ENCODE measurements at places on chromosomes 4 and X.

- no peak for DNase-seq
Measured at GRCh38 chr4:149987330-149988086, 90.7 kb upstream of the DCLK2 start.

DNA sequence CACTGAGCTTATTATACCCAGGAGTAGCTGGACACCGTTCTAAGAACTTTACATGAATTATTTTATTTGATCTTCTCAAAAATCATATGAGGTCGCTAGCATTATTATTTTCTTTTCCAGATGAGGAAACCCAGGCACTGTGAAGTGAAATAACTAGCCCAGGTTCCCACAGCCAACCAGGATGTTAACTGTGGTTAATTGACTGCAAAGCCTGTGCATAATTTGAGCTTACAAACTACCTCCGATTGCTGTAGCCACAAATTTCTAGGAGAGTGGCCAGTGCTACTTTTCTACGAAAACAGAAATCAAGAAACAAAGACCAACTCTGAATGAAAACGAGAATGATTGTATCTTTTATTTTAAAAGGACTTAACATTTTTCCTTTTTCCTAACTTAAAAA lies 27.2 kb downstream of the SPRY1 start:
- DNase-seq, result no peak

DNA sequence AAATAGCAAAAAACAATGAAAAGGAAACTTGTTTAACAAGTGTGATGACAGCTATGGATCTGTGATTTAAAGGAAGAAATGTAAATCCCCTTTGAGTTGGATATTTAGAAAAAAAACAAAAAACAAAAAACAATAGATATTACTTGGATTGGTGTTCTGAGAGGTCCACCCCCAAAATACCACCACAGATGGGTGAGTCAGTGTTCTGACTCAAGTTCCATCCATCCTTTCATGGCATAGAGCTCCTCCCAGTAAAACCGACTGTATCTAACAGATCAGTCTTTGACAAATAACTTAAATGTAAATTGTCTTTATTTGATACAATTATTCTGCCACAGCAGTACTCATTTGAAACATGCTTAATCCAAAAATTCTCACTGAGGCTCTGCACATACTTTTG lies 27.4 kb downstream of the TMPRSS11B start:
- DNase-seq, result no peak

DNA sequence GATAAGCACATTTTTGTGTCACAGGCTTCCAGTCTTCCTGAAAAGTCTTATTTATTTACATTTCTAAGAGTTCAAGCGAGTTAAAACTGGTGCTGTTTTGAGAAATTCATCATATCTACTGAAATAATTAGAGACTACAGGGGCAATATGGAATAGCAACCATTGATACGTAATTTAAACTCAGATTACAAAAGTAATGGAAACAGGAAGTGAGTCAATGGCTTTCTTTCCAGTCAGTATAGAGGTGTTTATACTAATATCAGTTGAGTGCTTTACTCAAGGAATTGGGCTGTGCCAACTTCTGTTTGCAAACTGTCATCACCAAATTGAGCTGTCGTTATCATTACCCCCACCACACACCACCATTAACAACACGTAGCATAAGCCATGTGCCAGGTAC lies 222.7 kb downstream of the COL25A1 start:
- no peak for DNase-seq

DNA sequence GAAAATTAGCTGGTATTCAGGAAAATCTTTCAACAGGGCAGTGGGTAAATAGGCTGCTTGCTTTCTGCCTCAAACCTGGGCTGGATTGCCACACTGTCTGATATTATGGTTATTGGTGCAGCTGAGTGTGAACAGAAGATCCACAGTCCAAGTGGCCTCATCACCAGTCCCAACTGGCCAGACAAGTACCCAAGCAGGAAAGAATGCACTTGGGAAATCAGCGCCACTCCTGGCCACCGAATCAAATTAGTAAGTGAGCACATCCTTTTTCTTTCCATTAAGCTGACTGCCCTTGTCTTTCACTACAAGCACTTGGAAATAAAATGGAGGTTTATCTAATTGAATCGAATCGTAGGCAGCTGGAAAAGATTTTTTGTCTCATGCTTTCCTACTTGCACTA lies 204.7 kb downstream of the TLL1 start:
- DNase-seq, result no peak

GRCh38 chr4:8708401-8709021 lies 115.9 kb downstream of the CPZ start:
- DNase-seq, result no peak

DNA sequence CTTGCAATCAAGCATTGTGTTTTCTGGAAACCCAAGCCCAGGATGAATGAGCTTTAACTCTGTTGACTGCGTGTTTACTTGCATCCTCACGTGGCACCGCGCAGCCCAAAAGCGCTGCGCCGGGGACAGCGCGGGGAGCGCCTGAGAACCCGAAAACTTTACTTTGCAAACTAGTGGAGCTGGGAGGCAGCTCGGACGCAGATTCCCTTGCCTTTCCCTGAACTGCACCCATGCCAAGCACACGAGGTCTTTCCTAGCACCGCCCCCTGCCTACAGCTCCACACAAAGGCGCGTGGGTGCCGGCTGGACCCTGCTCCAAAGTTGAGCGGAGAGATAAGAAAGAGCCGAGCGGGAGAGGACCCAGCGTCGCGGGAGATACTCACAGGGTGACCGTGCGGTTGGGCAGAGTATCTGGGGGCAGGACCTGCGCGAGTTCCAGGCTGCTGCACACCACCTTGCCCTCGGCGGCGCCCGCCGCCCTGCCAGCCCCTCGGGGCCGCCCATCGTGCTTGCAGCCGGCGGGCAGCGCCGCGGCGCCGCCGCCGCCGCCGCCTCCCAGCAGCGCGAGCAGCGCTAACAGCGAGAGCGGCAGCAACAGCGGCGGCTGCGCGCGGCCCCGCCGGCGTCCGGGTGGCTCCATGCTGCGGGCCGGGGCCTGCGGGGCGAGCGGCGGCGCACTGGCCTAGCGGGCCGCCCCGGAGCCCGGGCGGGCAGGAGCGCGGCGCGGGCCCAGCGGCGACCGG lies 550 bp downstream of the ADGRA3 start:
- no peak for DNase-seq

- DNase-seq, result no peak
Measured at GRCh38 chr4:30454504-30454903, 265.7 kb upstream of the PCDH7 start.

GRCh38 chr4:10619220-10619619 lies 65.3 kb downstream of the CLNK start:
- DNase-seq, result no peak

GRCh38 chrX:104335756-104336155 lies 81.0 kb upstream of the ESX1 start:
- DNase-seq, result no peak

DNA sequence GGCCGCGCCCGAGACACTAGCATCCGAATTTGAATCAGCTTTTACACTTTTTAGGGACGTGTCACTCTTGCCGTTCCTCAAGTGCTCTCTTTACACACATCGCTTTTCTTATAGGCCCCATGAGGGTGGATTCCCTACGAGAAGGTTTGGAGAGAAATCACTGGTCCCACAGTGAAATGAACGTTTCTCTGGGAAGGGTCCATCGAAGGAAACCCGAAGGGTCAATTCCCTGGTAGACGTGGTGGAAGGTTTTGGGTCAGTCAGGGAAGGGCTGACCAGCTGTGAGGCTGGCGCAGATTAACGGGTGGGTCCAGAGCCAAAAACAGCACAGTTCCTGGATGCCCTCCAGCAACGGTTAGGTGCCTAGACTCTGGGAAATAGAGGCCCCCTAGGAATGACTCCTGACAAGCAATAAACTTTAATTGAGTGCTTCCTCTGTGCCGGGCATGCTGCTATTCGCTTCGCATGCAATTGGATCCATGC lies 35.9 kb downstream of the ETDC start:
- DNase-seq, result no peak

DNA sequence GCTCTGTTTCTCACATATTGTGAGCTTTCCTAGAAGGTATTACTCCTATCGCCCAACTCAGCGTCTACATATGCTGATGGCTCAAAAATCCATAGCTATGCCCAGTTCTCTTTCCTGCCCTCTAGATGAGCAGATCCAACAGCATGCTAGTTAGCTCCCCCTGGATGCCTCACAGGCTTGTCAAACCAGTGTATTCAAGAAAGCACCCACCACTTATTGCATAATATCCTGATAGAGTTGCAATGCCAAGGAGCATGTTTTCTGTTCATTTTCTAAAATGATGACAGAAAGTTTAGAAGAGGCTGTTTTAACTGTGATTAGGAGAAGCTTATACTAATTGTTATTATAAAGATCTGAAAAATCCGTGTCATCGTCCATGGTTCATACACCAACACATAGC lies 1.9 kb upstream of the PACRGL start:
- DNase-seq, result no peak

GRCh38 chr4:14726441-14726840 lies 275.8 kb upstream of the CPEB2 start:
- no peak for DNase-seq

DNA sequence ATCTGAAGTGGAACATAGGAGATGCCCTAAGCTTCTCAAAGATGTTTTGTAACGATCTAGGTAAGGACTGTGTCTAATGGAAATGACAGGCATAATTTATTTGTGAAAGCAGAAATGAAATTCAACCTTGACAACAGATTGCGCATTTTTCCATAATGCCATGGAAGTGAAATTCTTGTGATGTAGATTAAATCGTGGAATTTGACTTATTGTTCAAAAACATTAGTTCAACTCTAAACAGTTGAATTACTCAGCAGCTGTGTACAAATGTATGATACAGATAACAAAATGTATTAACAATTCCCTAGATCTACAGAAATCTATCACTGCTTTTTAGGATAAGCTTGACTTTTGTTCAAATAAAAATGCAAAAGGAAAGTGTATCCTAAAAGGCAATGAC lies 44.4 kb downstream of the VCX2 start:
- DNase-seq, result no peak

GRCh38 chrX:131802836-131803626 lies 220.1 kb upstream of the STK26 start:
- no peak for DNase-seq

DNA sequence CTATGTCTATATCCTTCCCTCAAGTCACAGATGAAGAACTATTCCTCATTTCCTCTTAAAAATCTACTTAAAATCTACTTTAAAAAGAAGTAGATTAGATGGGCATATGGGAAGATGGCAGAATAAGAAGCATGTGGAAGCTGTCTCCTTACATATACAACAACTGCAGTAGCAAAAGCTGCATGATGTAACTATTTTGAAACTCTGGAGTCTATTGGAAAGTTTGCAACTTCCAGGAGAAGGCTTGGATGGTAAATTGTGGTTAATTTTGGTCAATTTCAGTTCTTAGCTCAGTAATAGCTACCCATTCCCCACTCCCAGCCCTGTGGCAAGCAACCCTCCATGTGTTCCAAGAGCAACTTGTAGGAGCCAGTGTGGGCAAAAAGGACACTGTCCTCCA lies 36.9 kb downstream of the MORC4 start:
- no peak for DNase-seq

DNA sequence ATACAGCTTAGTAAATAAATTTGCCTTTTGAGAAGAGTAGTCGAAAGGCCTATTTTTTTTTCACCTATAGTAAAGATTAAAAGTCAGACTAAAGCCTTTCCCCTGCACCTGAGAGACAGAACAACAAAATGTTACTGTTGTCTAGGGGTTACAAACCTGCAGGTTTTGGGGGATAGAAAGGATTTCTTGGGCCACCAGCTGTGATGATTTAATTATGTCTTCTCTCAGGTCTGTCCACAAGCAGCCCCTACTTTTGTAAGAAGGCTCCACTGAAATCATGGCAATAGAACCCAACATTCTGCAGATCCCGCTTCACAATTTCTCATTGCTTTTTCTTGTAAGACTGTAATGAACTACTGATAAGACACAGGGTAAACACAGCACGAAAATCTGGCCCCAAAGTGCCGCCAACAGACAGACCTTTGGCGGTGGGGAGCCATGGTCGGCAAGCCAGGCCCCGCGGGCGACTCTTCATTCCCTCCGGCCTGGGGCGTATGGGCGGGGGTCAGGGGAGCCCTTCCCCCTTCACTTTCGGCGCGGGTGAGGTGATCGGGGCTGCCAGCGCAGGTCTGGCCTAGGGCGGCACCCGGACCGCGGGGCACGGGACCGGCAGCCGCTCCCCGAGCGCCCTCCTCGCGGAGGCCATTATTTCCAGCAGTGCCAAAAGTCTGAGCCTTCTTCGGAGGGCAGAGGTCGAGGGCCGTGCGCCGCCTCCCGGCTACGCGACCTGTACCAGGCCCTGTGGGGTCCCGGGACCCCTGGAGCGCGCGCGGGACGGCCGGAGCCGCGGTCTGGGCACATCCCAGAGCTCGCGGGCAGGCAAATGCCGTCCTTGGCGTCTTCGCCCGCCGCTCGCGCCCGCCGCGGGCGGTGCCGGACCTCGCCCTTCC lies 812 bp upstream of the KDM6A start:
- DNase-seq, result no peak

DNA sequence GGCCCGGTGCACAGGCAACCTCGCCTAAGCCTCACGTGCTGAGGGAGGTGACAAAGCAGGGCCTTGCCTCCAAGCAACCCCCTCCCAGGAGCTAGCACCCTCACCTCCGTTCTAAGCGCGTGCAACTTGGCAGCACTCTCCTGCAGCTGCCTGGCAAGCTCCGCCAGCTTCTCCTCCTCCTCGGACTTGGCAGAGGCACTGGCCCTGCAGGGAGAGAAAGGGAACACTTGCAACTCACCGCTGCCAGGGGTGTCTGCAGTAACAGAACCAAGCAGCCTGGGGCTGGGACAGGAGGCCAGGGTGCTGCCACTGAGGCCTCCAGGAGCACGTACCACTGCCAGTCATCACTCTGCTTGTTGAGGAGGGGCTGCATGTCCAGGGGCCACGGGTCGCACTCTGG lies 10.3 kb upstream of the TREX2 start:
- no peak for DNase-seq

DNA sequence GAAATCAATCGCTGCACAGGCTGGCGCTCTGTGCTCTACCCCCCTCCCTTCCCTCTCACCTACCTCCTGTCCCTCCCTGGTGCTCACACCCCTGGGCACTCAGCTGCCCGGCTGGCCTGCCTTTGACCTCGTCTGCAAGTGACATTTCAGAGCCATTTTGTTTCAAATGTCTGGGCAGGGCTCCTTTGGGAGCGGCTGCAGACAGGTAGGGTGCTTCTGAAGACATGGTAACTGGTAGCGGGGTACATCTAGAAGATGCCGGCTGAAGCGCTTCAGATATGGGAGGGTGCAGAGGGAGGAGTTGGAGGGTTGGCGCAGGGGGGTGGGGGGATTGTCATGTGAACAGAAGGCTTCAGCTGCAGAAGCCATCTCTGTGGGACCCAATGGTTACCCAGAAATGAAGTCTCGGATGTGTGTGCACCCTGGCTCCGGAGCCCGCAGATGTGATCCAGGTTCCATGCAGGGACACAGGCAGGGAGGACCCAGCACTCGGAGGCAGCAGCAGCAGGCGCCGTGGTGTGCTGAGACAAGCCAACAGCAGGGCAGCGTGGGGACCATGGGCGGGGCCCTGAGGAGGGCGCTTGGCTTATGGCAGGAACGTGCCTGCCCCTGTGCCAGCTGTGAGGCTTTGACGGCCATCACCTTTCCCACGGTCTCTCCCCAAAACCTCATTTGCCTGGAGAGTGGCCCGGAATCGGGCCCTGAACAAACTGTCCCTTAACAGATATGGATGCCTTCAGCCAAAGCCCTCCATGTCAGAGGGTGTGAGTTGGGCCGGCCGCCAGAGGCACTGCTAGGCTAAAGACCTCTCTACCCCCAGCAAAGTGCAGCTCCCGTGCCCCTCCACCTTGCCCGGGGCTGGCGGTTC lies 7.6 kb upstream of the DUSP9 start:
- no peak for DNase-seq
